ENCODE measurements at places on chromosomes 12 and 14. TPM values are rescaled to one million over a fixed set of nuclear protein-coding genes. Genes with fewer than 3 reads are reported as not detected.

Gene INHBC
- not detected for polyA plus RNA-seq

Gene SIX6
- not detected for polyA plus RNA-seq

Gene PLEK2
- polyA plus RNA-seq: 127 TPM

Gene PLCZ1
- 0.15 TPM for polyA plus RNA-seq

Gene CCDC91
- 18.8 TPM for polyA plus RNA-seq
